T-helper 17 cell (primary cell): ENCODE measurements at places on chromosomes 1 and 21.

- H3K27me3 ChIP-seq: peaks cover 81% of the 10 kb centered on the region
- no peak overlapping the region for H3K27ac ChIP-seq
- H3K36me3 ChIP-seq: no peaks in the 10 kb centered on the region
- no peak for DNase-seq
- H3K4me1 ChIP-seq: no peaks in the 10 kb centered on the region
- H3K4me3 ChIP-seq: no peak overlapping the region
Measured at GRCh38 chr1:209880031-209880430, 52.3 kb downstream of the UTP25 start.

- no peak overlapping the region for H3K4me3 ChIP-seq
- no peak overlapping the region for H3K27ac ChIP-seq
- H3K27me3 ChIP-seq: peaks cover 10% of the 10 kb centered on the region
- no peak for DNase-seq
- no peaks in the 10 kb centered on the region for H3K36me3 ChIP-seq
Measured at GRCh38 chr1:232382671-232383070, 247.3 kb downstream of the SIPA1L2 start.

GRCh38 chr1:117589544-117589943 is 16.3 kb upstream of the TENT5C start:
- H3K4me1 ChIP-seq: peaks cover 5% of the 10 kb centered on the region
- peaks cover 10% of the 10 kb centered on the region for H3K27me3 ChIP-seq
- no peak overlapping the region for H3K27ac ChIP-seq
- no peaks in the 10 kb centered on the region for H3K36me3 ChIP-seq

DNA sequence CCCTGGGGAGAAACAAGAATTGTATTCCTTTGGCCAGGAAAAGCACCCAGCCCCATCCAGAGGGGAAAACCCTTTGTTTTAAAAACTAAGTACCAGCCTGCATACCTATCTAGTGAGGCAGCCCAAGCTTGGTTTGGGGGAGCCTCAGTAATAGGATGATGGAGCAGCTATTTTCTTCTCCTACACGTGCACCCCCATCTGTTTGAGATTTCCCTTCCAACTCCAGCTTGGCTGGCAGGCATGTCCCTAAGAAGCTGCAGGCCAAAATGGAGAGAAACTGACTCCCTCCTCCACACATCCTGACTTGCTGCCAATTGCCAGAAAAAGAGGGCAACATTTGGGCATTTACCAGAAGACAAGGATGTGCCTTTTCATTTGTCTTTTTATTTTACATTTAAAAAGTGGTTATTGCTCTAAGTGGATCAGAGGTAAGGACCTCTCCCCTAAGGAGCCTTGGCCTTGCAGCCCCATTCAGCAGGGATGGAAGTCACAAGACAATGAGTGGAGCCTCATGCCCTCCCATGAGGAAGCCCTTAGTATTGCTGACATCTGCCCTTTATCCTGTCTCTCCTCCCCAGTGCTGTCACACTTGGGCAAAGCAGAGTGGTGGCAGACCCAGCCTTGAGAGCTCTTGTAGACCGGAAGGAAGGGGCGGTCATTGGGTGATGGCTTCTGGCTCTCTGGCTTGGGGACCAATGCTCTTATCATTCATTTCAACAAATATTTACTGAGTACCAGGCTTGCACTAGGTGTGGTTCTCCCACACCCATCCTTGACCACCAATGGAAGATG is 8.6 kb downstream of the FNDC5 start:
- H3K4me3 ChIP-seq: no peak overlapping the region
- no peak overlapping the region for H3K27ac ChIP-seq
- no peak for DNase-seq

GRCh38 chr1:11286735-11287410 is 13.9 kb downstream of the UBIAD1 start:
- H3K4me3 ChIP-seq: no peak overlapping the region
- peaks cover 6% of the 10 kb centered on the region for H3K36me3 ChIP-seq
- DNase-seq: no peak

DNA sequence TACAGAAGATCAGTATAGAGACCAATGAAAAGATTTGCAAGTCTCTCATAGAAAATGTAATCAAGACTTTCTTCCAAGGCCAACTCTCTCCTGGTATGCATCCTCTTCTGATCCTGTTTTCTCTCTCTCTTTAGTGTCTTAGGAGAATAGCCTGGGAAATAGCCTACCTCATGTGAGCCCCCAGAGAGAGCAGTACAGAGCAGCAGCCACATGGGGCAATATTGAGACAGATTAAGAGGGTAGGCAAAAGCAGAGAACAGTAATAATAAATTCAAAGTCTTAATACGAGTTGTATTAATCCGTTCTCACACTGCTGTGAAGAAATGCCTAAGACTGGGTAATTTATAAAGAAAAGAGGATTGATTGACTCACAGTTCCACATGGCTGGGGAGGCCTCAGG is 61.4 kb downstream of the RNASEL start:
- no peak for DNase-seq
- no peaks in the 10 kb centered on the region for H3K36me3 ChIP-seq
- H3K4me1 ChIP-seq: no peaks in the 10 kb centered on the region
- H3K27me3 ChIP-seq: peaks cover 8% of the 10 kb centered on the region

- no peak overlapping the region for H3K4me3 ChIP-seq
- no peak for DNase-seq
- H3K36me3 ChIP-seq: peaks cover 7% of the 10 kb centered on the region
- H3K4me1 ChIP-seq: peaks cover 2% of the 10 kb centered on the region
- H3K27ac ChIP-seq: no peak overlapping the region
Measured at GRCh38 chr1:37609002-37609401, 13.3 kb upstream of the GNL2 start.

- H3K36me3 ChIP-seq: no peaks in the 10 kb centered on the region
- H3K27me3 ChIP-seq: no peaks in the 10 kb centered on the region
- no peak overlapping the region for H3K27ac ChIP-seq
- no peak overlapping the region for H3K4me3 ChIP-seq
- no peak for DNase-seq
Measured at GRCh38 chr1:61299463-61299862, 217.1 kb downstream of the NFIA start.

DNA sequence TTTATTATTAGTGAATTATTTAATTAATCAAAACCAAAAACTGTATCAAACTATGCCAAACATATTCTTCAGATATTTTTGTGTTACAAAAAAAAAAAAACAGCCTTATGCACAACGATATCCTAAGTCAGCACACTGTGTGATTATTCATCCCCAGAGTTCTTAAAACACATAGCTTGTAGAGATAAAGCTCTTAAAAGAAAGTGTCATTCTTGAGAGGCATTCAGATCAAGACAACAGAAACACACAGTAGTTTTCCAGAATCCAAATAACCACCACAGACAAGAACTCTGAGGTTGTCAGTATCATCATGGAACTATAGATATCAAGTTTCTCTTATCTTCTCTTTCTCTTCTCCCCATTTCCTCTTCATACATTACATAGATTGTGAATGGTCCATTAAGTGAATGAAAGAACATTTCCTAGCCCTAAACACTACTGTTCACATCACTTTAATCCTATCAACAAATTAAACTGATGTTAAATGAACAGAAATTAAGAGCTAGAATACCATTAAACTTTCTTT is 13.5 kb downstream of the ZZZ3 start:
- DNase-seq: no peak
- no peak overlapping the region for H3K4me3 ChIP-seq
- no peaks in the 10 kb centered on the region for H3K27me3 ChIP-seq
- peaks cover 30% of the 10 kb centered on the region for H3K4me1 ChIP-seq

GRCh38 chr1:185281245-185281644 is 35.8 kb downstream of the IVNS1ABP start:
- no peak for DNase-seq
- peak overlapping the region; percentile 80 for H3K4me3 ChIP-seq
- peak overlapping the region; percentile 90 for H3K27ac ChIP-seq

DNA sequence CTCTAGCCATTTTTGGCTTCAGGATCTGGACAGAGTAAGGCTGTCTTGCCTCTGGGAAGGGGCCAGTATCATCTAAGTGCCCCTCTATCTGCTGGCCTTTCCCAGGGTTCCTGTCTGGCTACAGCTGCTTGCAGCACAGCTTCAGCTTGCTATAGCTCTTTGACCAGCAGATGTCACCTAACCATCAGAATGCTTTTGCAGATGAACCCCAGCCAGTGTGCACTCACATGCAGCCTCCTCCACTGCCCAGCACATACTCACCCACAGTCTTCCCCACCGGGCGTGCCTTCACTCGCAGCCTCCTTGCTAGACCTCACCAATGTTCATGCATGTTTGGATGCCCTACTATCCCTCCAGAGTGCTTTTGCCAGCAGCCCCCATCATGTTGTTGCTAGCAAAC is 769.0 kb downstream of the BRINP3 start:
- H3K4me1 ChIP-seq: no peaks in the 10 kb centered on the region
- H3K36me3 ChIP-seq: no peaks in the 10 kb centered on the region

DNA sequence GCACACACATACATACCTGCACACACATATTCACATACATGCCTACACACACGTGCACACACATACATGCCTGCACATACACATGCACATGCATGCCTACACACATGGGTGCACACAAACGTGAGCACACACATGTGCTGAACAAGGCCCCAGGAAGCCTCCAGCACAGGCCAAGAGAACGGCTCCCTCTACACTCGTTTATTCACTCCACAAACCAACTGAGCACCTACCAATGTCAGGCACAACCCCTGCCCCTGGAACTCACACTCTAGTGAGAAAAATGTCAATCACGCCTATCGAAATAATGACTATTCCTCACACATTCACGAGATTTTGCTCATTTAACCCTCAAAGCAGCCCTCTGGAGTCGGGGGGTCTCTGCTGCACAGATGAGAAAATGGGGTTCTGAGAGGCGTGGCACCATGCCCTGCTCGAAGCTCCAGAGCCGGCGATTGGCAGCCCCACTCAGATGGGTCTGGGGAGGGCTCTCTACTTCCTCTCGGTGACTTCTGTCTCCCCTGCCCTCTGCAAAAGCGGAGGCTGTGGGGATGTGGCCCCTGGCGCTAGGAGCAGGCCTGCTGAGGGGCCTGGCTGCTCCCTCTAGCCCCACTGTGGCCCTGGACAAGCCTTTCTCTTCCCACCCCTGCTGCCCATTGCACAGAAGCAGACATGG is 90.2 kb upstream of the RUNX3 start:
- H3K4me1 ChIP-seq: peaks cover 47% of the 10 kb centered on the region
- peak overlapping the region; percentile 53 for H3K4me3 ChIP-seq
- peak overlapping the region; percentile 98 for H3K27ac ChIP-seq
- no peak for DNase-seq
- no peaks in the 10 kb centered on the region for H3K36me3 ChIP-seq

DNA sequence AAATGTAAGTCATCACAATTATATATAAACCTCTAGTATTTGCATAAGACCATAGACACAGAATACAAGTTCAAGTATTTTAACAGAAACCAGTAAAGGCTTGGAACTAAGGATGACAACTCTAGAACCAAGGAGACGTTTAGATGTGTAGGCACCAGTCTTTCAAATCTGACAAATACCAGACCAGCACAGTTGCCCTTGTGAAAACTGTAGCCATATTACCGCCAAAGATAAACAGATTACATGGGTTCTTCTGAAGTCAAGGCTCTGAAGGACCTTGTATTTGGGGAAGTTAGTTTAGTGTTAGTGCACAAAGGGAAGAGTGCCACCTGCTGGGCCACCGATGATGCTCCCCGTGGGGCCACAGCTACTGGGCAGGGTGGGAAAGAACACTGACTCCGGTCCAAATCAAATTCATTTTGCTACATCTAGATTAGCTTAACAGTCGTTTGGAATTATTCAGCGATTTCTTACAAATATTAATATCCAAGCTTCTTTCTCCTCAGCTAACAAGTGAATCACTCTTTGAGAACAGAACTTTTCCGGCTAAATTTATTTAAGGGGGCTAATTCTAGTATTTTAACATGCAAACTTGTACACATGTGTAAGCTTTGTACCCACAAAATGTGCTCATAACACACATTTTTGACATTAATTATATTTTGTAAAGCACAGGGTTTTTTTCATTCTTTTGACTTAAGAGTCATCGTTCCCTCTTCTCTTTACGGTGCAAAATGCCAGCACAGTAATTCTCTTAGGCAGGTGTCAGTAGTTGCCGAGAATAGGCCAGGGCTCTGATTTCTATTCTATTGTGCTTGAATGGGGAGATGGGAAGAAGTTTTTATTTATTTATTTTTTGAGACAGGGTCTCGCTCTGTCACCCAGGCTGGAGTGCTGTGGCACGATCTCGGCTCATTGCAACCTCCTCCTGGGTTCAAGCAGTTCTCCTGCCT is 8.0 kb upstream of the NIBAN1 start:
- H3K27ac ChIP-seq: peak overlapping the region; percentile 37
- peak; percentile 69 for DNase-seq
- H3K4me3 ChIP-seq: no peak overlapping the region
